Dermis blood vessel endothelial cell (primary cell): ENCODE measurements at places on chromosomes 2 and 18. TPM values are rescaled to one million over a fixed set of nuclear protein-coding genes. Genes with fewer than 3 reads are reported as not detected.

The VRK2 gene
- 35.4 and 50.7 TPM in 2 replicates for total RNA-seq

GRCh38 chr2:23503097-23503496 is 118.1 kb downstream of the KLHL29 start:
- DNase-seq, result no peak

DNA sequence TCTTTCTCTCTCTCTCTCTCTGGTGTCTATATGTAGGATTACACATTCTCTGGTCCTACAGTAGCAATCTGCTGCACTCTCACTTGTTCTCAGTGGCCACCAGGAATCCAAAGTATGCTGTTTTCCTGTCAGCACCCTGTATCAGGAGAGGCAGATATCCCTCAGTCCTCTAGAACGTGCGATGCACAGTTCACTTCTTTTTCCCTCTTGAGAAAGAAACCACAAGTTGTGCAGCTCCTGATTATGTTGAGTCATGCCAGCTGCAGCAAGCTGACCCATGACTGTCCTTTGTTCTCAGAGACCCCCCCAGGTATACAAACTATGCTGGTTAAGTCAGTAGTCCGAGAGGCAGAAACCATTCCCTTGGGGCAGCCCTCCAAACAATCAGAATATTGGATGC is 54.6 kb downstream of the LANCL1 start:
- DNase-seq, result no peak

The GALR1 gene
- not detected in 2 replicates for total RNA-seq

The CPO gene
- total RNA-seq, result not detected in 2 replicates

DNA sequence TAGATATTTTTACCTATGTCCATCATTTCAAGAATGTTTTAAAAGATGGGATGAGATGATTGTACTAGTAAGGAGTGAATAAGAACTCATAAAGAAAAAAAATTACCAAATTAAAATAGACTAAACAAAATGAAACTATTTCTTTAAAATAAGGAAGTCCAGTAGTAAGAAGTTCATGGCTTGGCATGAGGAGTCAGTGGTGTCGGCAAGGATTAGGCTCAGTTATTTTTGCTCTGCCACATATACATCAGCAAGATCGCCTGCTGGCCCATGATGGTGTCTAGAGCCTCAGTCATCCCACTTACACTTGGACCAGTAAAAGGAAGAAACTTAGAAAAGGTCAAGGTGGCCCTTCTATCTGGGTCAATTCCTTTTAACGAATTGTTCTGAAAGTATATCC is 300.9 kb upstream of the SLC8A1 start:
- DNase-seq, result no peak

DNA sequence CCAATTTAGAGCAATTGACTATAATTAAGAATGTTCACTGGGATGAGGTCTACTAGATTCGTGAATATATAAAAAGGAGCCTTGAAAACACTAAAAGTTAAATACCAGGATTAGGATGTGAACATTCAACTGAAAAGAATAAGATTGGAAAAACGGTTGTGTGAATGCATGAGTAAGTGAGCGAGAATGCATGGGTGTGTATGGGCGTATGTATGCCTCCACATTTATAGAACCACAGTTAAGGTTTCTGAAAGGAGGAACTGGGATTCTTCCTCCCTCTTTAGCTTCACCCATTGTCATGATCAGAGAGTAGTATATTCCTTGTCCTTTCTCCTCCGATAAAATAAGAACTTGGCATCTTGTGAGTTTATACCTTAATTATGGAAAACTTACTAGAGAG is 151.1 kb upstream of the UBE2E3 start:
- no peak for DNase-seq

The SKA1 gene
- total RNA-seq, result 4.6 and 18.0 TPM in 2 replicates

DNA sequence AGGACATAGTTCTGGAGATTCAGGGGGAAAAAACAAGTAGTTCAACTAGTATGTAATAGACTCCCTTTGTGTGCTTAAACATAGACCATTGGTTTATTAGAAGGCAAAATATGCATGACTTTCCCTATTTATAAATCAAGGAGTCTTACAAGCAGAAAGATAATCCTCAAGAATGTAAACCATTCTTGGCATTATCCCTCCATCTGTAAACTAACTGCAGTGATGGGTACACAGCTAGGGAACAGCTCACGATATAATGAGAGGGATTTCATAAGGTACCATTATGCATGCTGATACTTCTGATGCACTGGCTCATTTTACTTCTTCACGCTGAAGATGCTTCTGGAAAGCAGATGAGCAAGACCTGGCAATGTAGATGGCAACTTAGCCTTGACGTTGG is 878 bp downstream of the FBXO15 start:
- DNase-seq, result no peak

GRCh38 chr2:7539077-7539476 is 621.9 kb downstream of the RNF144A start:
- DNase-seq, result no peak

The ST8SIA5 gene
- total RNA-seq, result 0.09 TPM in 1 of 2 replicates, not detected in the other

DNA sequence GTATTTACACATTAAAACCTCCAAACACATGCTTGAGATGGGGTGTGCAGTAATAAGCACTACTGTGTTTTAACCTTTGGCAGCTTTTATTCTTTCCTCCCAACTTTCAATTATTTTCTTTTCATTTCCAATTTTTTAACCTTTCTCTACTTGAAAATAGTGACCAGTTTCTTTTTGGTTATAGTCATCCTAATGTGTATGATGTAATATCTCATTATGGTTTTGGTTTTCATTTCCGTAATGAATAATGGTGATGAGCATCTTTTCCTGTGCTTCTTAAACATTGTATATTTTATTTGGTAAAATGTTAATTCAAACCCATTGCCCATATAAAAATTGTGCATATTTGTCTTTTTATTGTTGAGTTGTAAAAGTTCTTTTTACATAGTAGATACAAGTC is 103.5 kb downstream of the BMPR2 start:
- no peak for DNase-seq

The BIN1 gene
- 34.4 and 49.0 TPM in 2 replicates for total RNA-seq

GRCh38 chr18:47081578-47081977 is 46.2 kb upstream of the ELOA2 start:
- no peak for DNase-seq

The GKN2 gene
- total RNA-seq, result not detected in 2 replicates

GRCh38 chr2:33510586-33510968 is 34.1 kb downstream of the RASGRP3 start:
- DNase-seq, result no peak

DNA sequence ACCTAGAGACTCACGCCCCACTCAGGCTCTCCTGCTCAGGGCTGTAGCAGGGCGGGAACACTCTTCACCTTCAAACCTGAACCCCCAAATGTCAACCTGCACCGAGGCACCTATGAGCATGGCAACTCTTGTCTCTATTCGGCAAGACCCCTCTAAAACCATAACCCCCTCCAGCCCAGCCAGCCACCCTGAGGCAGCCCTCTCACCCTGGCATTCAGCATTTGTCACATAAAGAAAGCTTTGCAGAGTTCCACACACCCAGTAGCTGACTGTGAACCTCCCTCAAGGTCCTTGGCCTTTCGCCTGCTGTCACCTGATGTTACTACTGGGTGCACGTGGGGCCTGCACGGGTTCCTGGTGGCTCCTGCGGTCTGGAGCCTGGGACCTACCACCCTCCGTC is 97.2 kb upstream of the ALKAL2 start:
- no peak for DNase-seq

- DNase-seq, result no peak
Observed at GRCh38 chr2:144152817-144153271, 367.1 kb downstream of the ZEB2 start.

The TMEM150A gene
- 9.4 and 12.9 TPM in 2 replicates for total RNA-seq
